ENCODE measurements at places on chromosomes 5 and 9.
A peak's percentile ranks its signal among the peaks of the same experiment; 100 is the strongest.

- H3K27me3 ChIP-seq = no peaks in the 10 kb centered on the region
- peaks cover 11% of the 10 kb centered on the region for H3K4me1 ChIP-seq
- H3K36me3 ChIP-seq = no peaks in the 10 kb centered on the region
These were observed 43.7 kb upstream of the ANGPTL2 start for GRCh38 chr9:127166111-127166510.

DNA sequence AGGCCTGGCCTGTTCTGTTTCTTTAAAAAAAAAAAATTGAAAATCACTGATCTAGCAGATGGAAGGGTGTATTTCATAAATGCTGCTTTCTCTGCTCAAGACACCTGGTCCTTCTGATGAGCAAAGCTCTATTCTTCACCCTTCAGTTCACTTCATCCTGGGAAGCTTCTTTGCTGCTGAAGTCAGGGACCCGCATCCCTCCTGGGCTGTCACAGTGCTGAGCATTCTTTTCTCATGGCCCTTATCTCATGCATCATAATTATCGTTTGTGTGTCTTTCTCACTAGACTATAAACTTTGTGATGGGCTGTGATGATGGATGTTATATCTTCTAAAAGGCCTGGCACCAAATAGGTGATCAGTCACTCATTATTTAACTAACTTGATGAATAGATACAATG lies 461.0 kb downstream of the GADD45G start:
- no peak for DNase-seq
- no peak overlapping the region for H3K4me3 ChIP-seq

DNA sequence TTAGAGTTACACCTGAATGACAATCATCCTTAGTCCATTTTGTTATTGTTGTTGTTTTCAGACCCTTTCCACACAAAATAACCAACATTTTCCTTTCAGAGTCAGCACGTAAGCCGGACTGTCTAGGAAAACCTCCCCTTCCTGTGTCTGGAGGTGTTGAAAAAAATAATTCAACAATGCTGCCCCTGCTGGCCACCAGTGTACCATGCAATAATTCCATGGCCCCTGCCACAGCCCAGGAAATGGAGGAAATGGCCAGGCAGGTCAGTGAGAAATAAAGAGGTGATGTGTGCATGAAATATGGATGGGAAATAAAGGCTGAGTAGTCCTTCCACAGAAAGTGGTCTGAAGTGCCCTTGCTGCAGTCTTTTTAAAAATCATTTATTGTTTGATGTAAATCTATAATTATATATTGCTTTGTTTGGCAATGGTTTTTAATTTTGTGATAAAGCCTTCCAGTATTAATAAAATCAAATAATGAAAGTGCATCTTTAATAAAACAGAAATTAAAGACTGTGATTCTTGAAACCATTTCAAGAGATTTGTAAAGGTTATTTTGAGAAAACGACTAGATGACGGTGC lies 152.8 kb upstream of the PAPPA start:
- no peaks in the 10 kb centered on the region for H3K27me3 ChIP-seq
- no peak overlapping the region for H3K27ac ChIP-seq
- H3K4me3 ChIP-seq = no peak overlapping the region
- no peaks in the 10 kb centered on the region for H3K4me1 ChIP-seq
- peak; percentile 3 for DNase-seq

- H3K36me3 ChIP-seq = no peaks in the 10 kb centered on the region
- H3K27me3 ChIP-seq = no peaks in the 10 kb centered on the region
- no peak overlapping the region for H3K4me3 ChIP-seq
- H3K27ac ChIP-seq = no peak overlapping the region
These were observed 228.2 kb downstream of the GRIA1 start for GRCh38 chr5:153718713-153719112.

DNA sequence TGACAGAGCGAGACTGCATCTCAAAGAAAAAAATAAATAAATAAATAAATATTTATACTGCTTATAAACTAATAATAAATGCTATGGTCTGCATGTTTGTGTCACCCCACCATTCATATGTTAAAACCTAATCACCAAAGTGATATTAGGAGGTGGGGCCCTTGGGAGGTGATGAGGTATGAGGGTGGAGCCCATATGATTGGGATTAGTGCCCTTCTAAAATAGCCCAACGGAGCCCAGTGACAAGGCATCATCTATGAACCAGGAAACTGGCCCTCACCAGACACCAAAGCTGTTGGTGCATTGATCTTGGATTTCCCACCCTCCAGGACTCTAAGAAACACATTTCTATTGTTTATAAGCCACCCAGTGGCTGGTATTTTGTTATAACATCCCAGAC lies 5.1 kb downstream of the FXN start:
- peaks cover 26% of the 10 kb centered on the region for H3K4me1 ChIP-seq
- peaks cover 7% of the 10 kb centered on the region for H3K36me3 ChIP-seq
- no peak overlapping the region for H3K4me3 ChIP-seq

- peaks cover 3% of the 10 kb centered on the region for H3K4me1 ChIP-seq
- H3K27ac ChIP-seq = no peak overlapping the region
- peaks cover 32% of the 10 kb centered on the region for H3K36me3 ChIP-seq
- DNase-seq = peak; percentile 68
- H3K27me3 ChIP-seq = no peaks in the 10 kb centered on the region
These were observed 18.4 kb upstream of the F2RL2 start for GRCh38 chr5:76641514-76642120.

GRCh38 chr9:7105095-7105494 lies 347.3 kb downstream of the KDM4C start:
- no peak overlapping the region for H3K27ac ChIP-seq
- H3K36me3 ChIP-seq = peaks cover 47% of the 10 kb centered on the region
- DNase-seq = no peak
- no peaks in the 10 kb centered on the region for H3K27me3 ChIP-seq
- H3K4me3 ChIP-seq = no peak overlapping the region

DNA sequence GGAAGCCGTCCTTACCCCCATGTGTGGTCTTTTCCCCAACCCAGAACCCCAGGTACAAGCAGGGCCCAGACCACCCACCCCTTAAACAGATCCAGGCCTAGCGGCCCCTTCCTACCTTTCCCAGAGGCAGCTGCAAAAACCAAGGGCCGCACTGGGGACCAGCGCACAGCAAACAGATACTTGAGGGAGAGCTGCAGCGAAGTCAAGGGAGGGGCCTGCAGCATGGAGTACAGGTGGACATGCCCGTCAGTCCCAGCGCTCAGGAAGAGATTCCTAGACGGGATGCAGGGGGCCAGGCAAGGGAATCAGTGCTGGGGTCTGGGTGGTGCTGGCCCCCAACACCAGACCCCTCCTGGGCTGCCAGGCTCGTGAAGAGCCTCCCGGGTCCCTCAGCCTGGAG lies 22.5 kb downstream of the DYNC2I2 start:
- H3K4me1 ChIP-seq = no peaks in the 10 kb centered on the region
- H3K4me3 ChIP-seq = no peak overlapping the region
- H3K36me3 ChIP-seq = peaks cover 8% of the 10 kb centered on the region
- no peak overlapping the region for H3K27ac ChIP-seq
- H3K27me3 ChIP-seq = no peaks in the 10 kb centered on the region

DNA sequence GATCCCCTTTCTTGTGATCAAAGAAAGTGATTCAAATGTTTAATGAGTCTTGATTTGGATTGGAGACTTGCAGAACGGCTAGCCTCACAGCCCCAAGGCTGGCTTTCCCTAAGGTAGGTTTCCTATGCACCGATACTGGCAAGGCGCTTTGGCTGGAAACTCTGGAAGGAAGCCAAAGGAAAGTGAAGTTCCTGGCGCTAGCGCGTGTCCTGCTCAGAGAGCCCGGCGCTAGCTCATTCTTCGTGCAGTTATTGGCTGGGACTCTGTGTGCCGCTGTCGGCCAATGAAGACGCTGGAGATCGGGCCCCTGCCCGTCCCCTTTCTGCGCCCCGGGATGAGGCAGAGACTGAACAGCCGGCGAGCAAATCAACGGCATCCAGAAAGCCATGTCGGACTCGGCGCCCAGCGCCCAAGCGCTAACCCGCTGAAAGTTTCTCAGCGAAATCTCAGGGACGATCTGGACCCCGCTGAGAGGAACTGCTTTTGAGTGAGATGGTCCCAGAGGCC lies at the start of gene PCDHGC3:
Gene PCDHGC3 (plus strand): TSS at position 342 of the 507 bp plus-strand sequence. CDS start 151 bp downstream, at position 493.
- peak within 1 kb of the TSS; percentile 84 for H3K4me3 ChIP-seq
- H3K36me3 ChIP-seq = peaks cover 1% of the 10 kb centered on the region
- DNase-seq = peak; percentile 63
- peaks cover 28% of the 10 kb centered on the region for H3K4me1 ChIP-seq

- H3K4me1 ChIP-seq = peaks cover 53% of the 10 kb centered on the region
- H3K36me3 ChIP-seq = no peaks in the 10 kb centered on the region
- H3K27me3 ChIP-seq = no peaks in the 10 kb centered on the region
- H3K4me3 ChIP-seq = peak overlapping the region; percentile 3
- DNase-seq = no peak
These were observed 40.7 kb upstream of the RAD23B start for GRCh38 chr9:107242073-107243030.

- H3K27me3 ChIP-seq = no peaks in the 10 kb centered on the region
- no peaks in the 10 kb centered on the region for H3K4me1 ChIP-seq
- no peak for DNase-seq
- no peak overlapping the region for H3K4me3 ChIP-seq
- no peak overlapping the region for H3K27ac ChIP-seq
These were observed 58.4 kb upstream of the NUDT12 start for GRCh38 chr5:103620851-103621547.
